ENCODE measurements at places on chromosomes 11 and 22.

- no peak for DNase-seq
These were observed 98.7 kb downstream of the MORC2 start for GRCh38 chr22:30869667-30870395.

DNA sequence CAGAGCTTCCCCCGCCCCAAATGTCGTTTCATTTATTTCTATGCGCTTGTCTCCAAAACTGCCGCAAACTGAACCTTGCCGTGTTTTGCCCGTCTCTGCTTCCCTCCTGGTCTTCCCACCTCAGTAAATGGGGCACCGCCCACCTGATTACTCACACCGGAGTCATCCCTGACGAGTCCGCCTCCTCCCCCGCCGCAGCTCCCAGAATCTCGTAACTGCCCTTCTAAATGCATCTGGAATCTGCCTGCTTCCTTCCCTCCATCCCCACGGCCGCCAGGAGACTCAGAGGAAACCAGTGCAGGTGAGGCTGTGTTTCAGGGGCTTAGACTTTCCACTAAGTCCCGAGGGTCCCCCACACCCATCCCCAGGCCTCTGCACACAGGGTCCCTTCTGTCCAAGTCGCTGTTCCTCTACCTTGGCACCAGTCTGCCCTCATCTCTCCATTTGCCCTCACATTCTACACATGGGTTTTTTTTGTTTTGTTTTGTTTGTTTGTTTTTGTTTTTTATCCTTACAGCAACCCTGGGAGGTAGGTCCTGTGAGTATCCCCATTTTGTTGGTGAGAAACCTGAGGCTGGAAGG is 62.6 kb upstream of the PHF21B start:
- no peak for DNase-seq

DNA sequence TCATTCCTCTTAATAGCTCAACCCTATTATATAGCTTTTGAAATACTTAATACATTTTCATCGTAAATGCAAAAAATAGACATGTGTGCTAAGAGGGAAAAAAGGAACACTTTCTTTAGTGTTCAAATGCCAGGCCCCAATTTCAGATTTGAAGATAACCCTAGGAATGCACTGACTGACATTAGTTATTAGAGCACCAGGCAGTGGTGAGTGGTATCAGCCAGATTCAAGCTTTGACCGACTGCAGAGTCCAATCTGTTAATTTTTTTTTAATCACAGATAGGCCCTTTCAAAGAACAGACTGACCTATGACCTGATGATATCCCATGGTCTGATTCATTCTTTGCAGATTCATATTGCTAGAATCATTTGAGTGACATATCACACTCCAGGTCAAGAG is 874.2 kb upstream of the CHORDC1 start:
- DNase-seq, result no peak

GRCh38 chr11:131867457-131868257 is 497.2 kb downstream of the NTM start:
- peak; percentile 58 for DNase-seq

- no peak for DNase-seq
These were observed 282.8 kb downstream of the MN1 start for GRCh38 chr22:27518531-27519340.

DNA sequence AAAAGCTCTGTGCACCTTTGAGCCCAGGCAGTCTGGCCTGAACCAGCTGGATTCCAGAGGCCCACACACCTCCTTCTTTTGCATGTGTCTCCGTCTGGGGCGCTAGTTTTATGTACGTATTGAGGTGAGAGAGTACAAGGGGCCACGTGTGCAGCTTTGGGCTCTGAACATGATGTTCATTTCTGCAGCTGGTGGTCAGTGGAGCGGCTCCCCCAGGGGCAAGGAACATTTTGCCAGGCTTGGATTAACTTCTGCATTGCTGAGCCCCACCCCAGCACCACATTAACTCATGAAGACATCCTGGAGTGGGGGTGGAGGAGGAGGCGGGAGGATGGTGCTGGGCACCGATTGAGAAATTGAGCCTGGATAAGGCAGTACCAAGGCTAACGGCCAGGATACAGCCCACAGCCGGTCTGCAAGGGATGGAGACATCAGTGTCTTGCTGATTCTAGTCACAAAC is 13.8 kb downstream of the USP2 start:
- no peak for DNase-seq

- DNase-seq, result no peak
These were observed 4.7 kb downstream of the SHANK2 start for GRCh38 chr11:71247551-71248250.

DNA sequence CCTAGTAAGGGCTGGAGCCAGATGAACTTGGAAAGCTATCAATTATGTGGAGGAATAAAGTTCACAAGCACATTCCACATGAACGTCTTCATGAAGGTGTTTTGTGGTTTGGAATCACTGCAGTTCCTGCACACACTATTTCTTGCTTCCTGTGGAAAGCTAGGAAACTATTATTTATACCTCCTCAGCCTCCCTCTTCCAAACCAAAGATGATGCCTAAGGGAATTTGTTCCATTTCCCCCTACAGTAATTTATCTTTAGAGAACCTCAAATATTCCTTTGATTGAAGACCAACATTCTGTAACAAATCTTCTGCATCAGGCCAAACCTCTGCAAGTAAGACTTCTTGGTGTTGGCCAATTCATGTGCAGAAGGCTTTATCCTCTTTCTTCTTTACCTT is 115.8 kb upstream of the ARHGAP20 start:
- no peak for DNase-seq

- no peak for DNase-seq
These were observed 33.9 kb downstream of the LMO2 start for GRCh38 chr11:33857933-33858371.

- DNase-seq, result peak; percentile 73
These were observed 94.7 kb upstream of the RASSF10 start for GRCh38 chr11:12914400-12914912.

DNA sequence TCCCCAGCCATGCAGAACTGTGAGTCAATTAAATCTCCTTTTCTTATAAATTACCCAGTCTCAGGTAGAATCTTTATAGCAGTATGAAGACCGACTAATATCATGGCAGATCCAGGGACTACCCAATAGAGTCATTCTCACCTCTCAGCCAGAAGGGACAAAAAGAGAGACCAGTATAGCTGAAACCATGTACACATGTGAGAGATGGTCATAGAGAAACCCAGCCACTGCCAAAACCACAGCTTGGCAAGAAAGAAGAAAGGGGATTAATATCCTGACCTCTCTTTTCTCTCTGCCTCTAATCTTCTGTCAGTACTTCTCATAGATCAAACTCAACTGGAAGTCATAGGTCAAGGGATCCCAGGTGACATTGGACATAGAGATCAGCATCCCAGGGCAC is 109.8 kb downstream of the CCDC34 start:
- no peak for DNase-seq

DNA sequence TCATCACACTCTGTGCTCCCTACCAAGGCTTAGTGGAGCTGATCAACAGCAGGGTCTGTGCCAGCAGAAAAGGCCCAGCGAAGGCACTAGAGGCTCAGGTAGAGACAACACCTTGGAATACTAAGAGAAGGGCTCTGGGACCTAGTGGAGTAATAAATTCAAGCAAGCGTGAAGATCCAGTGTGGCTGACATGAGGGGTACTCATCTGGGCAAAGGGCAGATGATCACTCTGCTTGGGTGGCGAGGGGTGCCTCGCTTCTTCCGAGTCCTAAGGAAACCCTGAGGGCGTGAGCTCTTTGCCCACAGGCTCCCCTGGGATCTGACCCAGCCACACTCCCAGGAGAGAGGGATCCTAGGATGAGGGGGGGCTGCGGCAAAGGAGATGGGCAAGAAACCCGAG is 3.5 kb upstream of the TPBGL start:
- no peak for DNase-seq

- DNase-seq, result no peak
These were observed 20.4 kb downstream of the FBXO7 start for GRCh38 chr22:32494971-32495370.

DNA sequence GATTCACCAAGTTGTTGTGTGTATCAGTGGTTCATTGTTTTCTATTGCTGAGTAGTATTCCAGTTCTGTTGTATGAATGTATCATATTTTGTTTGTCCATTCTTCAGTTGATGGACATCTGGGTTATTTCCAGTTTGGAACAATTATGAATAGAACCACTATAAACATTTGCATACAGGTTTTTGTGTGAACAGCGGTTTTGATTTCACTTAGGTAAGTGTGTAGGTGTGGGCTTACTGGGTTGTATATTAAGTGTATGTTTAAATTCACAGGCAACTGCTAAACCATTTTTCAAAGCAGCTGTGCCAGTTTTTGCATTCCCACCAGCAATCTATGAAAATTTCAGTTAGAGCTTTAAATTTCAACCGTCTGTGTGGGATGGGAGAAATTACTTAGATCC is 217.8 kb downstream of the NELL1 start:
- no peak for DNase-seq

DNA sequence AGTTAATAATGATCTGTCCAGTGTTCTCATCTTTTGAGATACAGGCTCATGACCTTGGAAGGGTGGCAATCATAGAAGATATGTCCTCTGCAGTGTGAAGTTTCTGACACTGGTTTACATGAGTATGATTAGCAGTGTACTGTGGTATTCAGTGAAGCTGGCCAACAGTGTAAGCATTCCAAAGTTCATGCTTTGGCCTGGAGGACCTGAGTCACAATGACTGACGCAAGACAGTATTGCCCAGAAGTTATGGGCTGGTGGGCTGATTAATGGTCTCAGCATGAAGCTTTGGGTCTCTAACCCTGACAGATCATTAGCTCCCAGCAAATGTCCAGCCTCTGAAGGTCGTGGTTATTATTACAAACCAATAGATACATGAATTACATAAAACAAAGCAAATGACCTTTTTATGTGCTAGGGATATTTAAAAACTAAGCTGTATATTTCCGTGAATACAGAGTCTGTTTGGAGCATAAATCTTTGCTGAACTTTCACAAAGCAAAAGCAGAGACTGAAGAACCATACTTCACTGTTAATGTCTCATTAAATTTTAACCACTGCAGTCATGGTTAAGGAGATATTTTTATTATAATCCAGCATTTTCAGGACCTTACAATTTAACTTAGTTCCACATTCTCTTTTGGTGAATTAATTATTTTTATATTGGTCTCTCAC is 28.3 kb upstream of the USP47 start:
- no peak for DNase-seq

GRCh38 chr11:130126516-130126915 is 33.1 kb upstream of the ST14 start:
- no peak for DNase-seq

Data from cerebellar nuclear complex (tissue), 1 donor.